Activated naive CD4-positive, alpha-beta T cell treated with anti-CD3 and anti-CD28 coated beads, Interleukin-2, amount 50 U/mL, for 72 hours (primary cell): ENCODE measurements at places on chromosomes 12 and 14.
A peak's percentile ranks its signal among the peaks of the same experiment; 100 is the strongest.

GRCh38 chr14:101635749-101636560, 74.7 kb downstream of the DIO3 start:
- DNase-seq = peak; percentile 77

DNA sequence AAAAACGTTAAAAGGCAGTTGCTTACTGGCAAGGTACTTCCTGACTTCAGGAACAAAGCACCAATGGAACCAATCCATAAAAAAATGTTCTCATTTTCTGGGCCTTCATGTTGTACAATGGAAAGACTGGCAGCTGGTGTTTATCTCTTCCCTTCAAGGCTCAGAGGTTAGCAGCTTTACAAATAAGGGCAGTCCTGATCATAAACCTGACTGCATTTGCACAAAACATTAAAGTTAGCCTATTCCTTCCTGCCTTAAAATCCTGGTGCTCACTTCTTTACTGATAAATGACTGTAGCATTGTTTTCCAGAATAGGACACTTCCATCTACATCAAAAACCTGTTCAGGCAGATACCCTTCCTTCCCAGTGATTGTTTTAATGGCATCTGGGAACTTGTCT, 19.2 kb downstream of the IL26 start:
- DNase-seq = no peak

GRCh38 chr12:105538880-105539279, 208.4 kb downstream of the C12orf75 start:
- no peak for DNase-seq

- DNase-seq = no peak
Measured at GRCh38 chr14:65948302-65948701, 535.8 kb downstream of the FUT8 start.

- DNase-seq = no peak
Measured at GRCh38 chr14:68341411-68342212, 451.3 kb downstream of the ZFP36L1 start.

- DNase-seq = no peak
Measured at GRCh38 chr12:19299765-19300164, 139.5 kb upstream of the AEBP2 start.

DNA sequence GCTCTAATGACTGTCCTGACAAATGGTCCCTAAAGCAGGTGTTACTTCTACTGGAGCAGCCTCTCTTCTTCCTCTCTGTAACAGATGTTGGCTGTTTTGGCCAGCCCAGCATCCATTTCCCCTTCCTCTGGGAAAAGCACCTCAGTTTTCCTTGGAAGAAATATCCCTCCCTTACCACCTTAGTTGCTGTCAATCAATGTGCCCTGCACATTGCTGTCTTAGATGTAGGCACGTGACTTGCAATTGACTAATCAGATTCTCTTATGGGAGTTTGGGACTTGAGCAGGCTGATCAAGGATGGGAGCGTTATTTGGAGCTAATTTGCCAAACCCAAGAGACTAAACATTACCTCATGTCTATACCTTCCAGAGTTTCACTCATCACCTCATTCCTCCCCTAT, 12.0 kb upstream of the TMED2 start:
- DNase-seq = no peak

DNA sequence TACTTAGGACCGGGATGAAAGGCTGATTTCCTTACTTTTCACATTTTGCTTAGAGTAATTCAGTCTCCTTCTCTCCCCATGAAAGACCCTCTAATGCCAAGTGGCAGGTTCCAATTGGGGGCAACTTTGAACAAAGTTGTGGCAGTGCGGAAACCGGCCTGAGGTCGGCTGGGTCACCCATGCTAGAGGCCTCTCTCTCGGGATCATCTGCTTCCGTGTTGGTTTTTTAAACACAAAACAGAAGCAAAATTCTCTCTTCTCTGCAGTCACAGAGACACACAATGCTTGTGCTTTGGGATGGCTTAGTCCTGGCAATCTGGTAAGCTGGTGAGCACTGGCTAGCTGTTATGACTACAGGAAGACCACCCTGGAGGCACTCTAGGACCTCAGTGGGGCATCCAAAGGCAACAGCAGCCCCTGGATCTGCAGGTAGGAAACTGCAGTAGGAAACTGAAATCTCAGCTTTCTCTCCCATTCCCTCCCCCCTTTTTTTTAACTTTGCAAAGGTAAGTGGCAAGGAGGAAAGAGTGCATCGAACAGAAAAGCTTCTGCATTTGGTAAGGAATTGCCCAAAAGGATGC, 102.1 kb downstream of the BCL11B start:
- DNase-seq = no peak

DNA sequence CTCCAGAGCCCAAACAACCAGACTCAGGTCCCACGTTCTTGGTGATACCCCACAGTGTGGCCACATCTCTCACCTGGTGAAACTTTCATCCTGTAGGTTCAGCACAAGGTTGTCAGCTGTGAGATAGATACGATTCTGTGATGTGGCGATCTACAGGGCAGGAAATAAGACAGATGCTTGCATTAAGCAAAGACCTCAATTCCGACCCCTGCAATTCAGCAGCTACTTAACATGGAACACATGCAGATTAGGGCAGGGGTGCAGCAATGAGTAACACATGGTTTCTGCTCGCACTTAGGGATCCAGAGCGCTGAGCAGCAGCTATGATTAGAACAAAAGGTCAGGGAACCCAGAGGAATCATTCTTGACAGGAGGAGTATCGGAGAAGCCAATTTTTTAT, 4.1 kb downstream of the PHB2 start:
- no peak for DNase-seq

GRCh38 chr14:100042286-100042685, 22.9 kb upstream of the EVL start:
- DNase-seq = no peak

DNA sequence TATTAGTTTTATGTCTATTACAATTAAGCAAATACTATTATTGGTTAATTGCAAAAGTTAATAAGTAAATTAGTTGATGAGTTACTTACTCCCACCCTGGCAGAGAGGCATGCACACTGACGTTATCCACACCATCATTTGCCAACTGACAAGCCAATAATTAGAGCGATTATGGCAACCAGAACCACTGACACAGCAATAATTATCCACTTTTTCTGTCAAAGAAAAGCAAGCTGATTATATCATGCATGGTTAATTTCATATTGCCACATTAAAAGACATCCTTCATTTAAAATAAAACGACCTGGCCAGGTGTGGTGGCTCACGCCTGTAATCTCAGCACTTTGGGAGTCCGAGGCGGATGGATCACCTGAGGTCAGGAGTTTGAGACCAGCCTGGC, 43.1 kb downstream of the STX2 start:
- DNase-seq = no peak

GRCh38 chr12:33892425-33892824, 129.9 kb upstream of the ALG10 start:
- DNase-seq = no peak

- DNase-seq = no peak
Measured at GRCh38 chr12:53424626-53425514, 1.2 kb downstream of the AMHR2 start.

- DNase-seq = peak; percentile 55
Measured at GRCh38 chr12:112303004-112303403, 79.2 kb downstream of the HECTD4 start.

- DNase-seq = no peak
Measured at GRCh38 chr12:94593822-94594442, 56.4 kb downstream of the TMCC3 start.

DNA sequence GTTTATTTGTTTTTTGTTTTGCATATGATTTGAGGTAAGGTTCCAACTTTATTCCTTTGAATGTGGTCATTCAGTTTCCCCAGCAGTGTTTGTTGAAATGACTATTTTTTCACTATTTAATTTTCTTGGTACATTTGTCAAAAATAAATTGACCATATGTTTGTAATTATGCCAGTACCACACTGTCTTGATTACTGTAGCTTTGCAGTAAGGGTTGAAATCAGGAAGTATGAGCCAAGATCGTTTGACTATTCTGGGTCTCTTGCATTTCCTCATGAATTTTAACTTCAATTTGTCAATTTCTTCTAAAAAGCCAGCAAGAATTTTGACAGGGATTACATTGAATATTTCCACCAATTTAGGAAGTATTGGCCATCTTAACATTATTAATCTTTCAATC, 199.3 kb upstream of the PPFIA2 start:
- DNase-seq = no peak

DNA sequence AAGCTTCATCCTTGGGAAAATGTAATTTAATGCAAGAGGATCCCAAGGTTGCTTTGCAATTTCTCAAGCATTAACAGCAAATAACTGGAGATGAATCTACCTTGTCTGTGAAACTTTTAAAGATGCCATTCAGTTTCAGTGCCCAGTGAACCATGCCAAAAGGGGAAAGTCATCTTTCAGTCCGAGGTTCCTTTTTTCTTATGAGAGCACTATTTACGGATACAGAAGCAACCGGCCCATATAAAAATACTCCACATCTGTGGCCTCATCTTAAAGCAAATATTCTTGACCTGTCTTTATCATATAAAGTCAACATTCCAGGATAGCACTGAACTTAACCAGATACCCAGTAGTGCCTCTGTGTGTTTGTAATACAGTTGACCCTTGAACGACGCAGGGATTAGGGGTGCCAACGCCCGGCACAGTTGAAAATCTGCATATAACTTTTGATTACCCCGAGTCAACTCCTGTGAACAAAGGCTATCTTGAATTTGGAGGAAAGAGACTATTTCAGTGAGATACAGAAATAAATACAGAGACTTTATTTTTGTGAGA, 209.4 kb downstream of the PCNX1 start:
- DNase-seq = no peak

GRCh38 chr14:97489750-97490149, 692.6 kb downstream of the VRK1 start:
- no peak for DNase-seq

DNA sequence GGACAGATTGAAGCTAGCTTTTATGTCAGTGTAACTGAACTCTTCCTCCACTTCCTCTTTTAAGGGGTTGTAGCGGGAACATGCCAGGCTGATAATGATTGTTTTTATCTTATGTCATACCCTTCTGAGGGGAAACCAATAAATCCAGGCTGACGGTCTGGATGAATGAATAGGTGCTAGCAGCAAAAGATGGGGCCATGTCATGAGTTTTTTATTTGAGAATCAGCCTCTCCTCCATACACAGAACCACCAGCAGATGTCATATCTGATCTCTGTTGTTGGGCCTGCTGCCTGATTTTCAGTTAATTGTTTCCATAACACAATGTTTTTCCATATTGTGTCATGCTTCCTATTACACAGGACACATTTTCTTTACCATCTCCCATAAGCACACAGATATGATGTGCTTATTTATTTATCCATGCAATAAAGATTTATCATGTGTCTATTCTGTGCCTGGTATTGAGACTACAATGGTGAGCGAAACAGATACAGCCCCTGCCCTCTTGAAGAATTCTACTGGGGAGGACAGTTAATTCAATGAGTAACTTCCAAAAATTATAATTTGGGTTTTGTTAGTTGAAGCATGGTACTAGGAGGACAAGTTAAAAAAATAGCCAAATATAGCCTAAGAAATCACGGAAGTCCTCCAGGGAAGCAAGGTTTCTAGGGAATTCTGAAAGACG, 33.6 kb upstream of the CRY1 start:
- DNase-seq = no peak

DNA sequence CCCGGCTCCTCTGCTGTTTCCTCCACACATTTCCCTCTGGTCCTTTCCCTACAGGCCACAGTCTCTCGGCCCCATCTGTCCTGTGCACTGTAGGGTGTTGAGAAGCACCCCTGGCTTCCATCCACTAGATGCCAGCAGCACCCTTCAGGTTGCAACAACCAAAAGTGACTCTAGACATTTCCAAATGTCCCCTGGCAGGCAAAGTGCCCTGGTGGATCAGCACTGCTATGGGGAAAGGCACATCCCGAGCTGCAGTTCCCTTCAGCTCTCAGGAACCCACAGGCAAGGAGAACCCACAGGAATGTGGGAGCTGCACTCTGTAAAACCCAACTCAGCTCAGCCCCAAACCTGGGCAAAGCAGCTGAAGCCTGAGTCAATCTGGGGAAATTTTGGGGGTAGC, 77.0 kb downstream of the RBM19 start:
- DNase-seq = no peak

- DNase-seq = no peak
Measured at GRCh38 chr12:6646276-6647082, 753 bp downstream of the ACRBP start.

- no peak for DNase-seq
Measured at GRCh38 chr12:2970744-2971143, 11.5 kb downstream of the TEAD4 start.

DNA sequence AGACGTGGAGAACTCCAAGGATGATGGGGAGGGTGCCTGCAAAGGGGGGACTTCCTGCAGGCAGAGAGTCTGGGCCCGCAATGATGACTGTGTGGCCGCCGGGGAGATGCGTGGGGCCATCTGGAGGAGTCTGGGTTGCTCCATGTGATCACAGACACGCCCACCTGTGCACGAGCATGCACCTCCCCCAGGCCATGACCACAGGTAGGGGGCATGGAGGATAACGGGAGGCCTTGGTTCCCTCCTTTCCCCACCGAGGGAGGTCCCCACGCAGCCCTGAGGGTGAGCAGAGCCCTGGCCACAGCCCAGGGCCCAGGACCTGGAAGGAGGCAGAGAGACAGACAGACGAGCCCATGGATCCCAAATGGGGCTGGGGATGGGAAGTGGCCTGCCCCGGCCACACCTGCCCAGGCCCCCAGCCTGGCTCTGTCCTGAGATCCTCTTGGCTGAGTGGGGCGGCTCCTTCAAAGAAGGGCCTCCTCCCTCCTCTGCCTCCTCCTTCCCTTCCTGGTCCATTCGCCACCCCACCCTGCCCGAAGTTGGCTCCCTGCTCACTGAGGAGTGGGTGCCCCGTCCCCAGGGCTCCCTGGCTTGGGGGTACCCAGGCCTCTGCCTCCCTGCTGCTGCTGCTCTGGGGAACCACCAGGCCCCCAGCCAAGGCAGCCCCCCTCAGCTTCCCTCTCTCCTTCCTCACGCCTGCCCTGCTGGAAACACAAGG, 138.2 kb downstream of the CALM1 start:
- DNase-seq = no peak

- no peak for DNase-seq
Measured at GRCh38 chr12:43737646-43738045, 20.9 kb downstream of the PUS7L start.

- DNase-seq = peak; percentile 27
Measured at GRCh38 chr14:100271247-100271939, 32.4 kb downstream of the YY1 start.

- DNase-seq = no peak
Measured at GRCh38 chr14:56094076-56094475, 24.1 kb upstream of the PELI2 start.

- no peak for DNase-seq
Measured at GRCh38 chr12:123519141-123520001, 14.1 kb downstream of the RILPL1 start.
